ENCODE measurements at places on chromosomes 13 and 19.

DNA sequence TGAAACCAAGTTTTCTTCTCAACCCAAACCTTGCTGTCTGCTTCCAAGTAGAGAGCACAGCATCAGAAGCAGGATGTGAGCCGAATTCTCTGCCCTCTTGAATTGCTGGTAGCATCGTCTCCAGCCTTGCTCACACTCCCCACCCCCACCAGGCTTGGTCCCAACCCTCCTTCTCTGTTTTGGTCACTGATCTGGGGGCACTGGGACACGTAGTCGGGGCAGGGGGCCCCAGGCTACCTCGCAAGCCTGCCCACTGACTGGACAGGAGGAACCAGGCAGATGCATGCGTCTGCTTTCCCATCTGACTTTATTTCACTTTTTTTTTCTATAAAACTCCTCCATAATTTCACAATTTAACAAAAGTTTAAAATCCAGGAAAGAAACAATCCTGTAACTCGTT, 69.7 kb downstream of the MLLT1 start:
- DNase-seq: no peak

DNA sequence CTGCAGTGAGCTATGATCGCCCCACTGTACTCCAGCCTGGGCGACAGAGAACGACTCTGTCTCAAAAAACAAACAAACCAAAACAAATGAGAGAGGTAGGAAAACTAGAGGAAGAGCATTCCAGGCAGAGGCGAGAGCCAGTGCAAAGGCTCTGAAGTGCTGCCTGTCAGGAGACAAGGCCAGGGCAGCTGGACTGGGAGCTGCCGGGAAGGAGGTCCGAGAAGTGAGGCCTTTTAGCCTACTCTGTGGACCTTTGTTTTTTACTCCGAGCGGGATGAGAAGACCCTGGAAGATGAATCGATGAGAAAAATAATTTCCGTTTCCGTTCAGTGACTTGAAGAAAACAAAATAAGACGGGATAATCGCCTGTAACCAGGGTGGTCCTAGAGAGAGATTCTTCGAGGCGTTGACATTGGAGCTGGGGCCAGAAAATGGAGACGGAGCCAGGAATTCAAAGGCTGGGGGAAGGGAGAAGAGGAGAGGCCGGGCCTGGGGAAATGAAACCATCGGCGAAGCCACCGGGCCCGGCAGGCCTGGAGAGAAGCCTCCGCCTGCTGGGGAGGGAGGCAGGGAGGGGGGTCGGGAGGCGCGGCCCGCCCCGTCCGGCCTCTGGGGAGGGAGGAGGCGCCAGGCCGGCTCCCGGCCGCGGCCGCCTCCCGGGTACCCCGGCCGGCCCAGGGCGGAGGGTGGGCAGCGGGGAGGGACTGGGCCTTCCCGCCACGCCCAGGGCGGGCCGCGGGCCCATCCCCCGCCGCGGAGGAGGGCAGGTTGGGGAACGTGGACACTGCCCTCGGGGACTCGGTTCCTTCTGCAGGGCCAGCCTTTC, 7.8 kb upstream of the SERTAD1 start:
- peak; percentile 60 for DNase-seq

- DNase-seq: no peak
These were observed 6.9 kb downstream of the MYADM start for GRCh38 chr19:53874606-53874990.

GRCh38 chr13:21723807-21724505, 53.1 kb downstream of the FGF9 start:
- no peak for DNase-seq

DNA sequence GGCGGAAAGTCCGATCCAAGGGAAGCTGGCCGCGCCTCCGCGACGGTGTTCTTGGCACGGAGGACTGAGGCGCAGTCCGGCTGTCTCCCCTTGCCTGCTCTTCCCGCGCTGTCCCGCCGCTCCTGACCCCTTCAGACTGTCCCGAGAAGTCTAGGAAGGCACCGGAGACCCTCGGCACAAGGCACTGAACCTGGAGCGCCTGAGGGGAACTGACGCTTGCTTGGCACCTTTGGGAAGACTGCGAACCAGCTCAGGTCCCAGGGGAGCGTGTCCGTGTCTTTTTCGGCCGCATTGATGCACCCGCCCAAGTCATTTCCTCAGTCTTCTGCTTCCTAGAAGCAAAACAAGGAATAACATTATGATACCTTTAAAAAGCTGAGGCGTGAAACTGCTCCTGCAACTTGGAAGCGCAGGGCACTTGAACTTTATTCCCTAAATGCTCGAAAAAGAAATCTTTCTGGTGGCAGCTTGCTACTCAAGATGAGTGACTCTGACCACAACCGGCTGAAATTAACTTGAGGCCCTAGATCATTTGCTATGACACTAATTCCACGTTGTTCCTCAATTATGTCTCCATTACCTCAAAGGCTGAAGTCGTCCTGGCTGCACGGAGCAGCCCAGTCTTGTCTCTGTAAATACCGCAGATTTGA, 735 bp upstream of the FLT1 start:
- DNase-seq: no peak

DNA sequence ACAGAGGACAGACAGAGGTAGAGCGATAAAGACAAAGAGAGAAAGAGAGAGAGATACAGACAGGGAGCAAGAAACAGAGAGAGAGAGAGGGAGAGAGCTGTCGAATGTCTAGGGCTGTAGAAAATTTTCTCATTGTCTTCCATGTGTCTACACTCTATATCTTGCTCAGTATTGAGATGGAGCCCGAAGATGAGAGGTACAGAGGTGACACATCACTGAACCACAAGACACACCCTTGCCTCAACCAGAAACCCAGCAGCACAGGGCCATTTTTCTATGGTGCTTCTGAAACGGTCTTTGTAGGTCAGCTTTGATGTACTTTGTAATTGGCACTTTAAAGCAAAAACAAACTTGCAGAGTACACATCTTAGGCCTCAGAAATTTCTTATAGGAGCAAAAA, 111.9 kb downstream of the KL start:
- DNase-seq: no peak

DNA sequence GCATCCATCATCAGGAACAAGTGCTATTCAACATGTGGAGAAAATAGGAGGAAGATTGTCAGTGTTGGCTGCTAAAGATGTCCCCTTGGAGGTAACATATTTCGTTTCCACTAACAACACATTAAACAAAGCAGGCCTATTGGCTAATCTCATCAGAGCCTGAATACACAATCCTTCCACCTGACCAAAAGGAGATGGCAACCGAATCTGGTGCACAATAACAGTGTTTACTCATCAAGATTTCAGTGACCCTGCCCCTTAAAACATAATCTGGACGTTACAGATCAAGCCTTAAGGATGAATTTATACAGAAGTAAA, 582.5 kb downstream of the EFNB2 start:
- no peak for DNase-seq

- no peak for DNase-seq
These were observed 2.3 kb downstream of the ARHGAP35 start for GRCh38 chr19:46862974-46863632.

- DNase-seq: no peak
These were observed 82.2 kb downstream of the TNFSF11 start for GRCh38 chr13:42656161-42656560.

DNA sequence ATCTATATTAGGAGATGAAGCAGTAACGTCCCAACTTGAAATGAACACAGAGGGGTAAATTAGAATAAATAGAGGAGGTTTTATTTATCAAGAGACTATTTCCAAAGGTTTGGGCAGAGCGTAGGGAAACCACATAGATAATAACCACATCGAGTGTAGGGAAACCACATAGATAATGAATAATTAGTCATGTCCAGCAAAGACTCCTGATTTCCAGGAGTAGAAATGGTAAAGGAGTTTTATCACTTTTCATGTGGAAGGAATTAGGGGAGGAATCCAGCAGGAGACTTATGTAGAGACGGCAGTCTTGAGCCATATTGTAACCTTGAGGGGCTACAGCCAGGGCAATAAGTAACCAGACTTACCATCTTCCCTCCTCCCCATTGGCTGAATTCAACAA, 136.3 kb upstream of the CSNK1A1L start:
- DNase-seq: no peak

- peak; percentile 86 for DNase-seq
These were observed 13.8 kb upstream of the EHD2 start for GRCh38 chr19:47699360-47699917.

DNA sequence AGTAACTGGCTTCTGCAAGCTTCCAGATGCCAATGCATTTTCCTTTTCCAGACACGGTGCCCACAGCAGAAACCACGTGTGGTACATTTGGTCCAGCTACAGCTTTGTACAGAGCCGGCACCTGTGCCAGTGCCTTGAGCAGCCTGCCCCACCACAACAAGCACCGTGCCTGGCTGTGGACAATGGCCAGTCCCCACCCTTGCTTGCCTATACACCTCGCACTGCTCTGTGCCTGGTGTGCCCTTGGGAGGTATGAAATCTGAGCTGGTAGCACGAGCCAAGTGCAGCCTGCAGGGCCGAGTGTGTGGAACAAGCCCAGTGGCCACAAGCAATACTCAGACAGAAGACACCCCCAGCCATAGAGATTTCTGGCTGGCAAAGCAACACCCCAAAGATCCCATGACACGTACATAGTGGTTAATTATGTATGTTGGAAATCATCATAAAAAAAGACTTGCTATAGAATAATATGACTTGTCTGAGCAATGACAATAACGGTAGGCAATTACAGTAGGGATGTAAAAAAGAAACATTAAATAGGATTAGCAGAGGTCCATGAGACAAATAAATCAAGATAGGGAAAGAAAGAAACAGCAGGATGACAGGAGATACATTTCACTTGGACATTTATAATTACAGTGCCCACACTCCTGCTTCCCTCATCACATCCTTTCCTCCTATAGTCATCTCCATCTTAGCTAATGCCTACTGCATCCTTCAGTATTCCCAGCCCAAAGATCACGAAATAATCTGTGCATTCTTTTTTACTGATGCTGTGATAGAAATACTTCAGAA, 1399.5 kb downstream of the PCDH9 start:
- no peak for DNase-seq

DNA sequence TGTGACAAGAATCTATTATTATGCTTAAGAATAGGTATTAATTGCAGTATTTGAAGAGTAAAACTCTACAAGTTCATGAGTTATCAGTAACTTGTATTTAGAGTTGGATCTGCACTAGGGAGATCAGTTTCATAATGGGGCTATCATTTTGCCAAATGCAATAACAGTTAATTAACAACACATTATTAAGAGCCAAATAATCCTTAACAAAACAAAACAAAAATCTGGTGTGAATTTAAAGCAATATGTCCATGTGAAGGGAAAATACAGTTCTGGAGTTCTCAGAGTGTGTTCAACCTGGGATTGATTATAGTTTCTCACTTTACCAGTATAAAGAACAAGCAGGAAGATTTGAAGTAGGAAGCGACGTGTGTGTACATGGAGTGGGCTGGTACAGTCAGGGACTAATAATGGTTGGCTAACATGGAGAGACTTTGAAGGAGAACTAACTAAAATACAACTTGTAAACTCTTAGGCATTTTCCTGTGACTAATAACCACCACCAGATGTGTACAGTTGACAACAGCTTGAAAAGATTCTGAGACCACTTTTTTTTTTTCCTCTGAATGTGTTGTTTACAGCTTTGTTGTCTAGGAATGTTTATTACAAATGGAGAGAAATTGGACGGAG, 58.5 kb downstream of the POSTN start:
- DNase-seq: no peak

DNA sequence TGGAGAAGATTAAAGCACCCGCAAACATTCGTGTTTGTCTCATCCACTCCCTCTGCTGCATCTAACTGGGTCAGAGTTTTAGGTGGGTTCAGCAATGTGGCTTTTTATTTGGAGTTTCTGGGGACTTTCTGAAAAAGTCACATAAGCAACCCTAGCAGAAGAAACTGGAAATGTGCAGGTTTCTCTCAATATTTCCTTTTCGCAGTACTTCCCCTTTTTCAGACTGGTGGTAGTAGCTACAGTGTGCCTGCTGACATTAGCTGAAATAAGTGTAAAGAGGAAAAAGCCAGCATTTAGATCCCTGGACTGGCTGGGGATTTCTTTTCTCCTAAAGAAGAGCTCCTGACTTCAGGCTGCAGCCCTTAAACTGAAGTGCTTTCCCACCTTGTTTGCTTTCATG, 15.9 kb upstream of the OLFM4 start:
- no peak for DNase-seq

GRCh38 chr19:45094137-45094536, 1.2 kb downstream of the PPP1R37 start:
- no peak for DNase-seq

GRCh38 chr13:86051134-86052103, 252.2 kb upstream of the SLITRK6 start:
- no peak for DNase-seq

- no peak for DNase-seq
These were observed 55.4 kb downstream of the INTS6 start for GRCh38 chr13:51397262-51397941.

- peak; percentile 86 for DNase-seq
These were observed 1.1 kb upstream of the LSR start for GRCh38 chr19:35247526-35248309.

- DNase-seq: no peak
These were observed 67.9 kb downstream of the NDFIP2 start for GRCh38 chr13:79548902-79549301.

GRCh38 chr13:106232681-106233080, 302.8 kb downstream of the EFNB2 start:
- DNase-seq: no peak

DNA sequence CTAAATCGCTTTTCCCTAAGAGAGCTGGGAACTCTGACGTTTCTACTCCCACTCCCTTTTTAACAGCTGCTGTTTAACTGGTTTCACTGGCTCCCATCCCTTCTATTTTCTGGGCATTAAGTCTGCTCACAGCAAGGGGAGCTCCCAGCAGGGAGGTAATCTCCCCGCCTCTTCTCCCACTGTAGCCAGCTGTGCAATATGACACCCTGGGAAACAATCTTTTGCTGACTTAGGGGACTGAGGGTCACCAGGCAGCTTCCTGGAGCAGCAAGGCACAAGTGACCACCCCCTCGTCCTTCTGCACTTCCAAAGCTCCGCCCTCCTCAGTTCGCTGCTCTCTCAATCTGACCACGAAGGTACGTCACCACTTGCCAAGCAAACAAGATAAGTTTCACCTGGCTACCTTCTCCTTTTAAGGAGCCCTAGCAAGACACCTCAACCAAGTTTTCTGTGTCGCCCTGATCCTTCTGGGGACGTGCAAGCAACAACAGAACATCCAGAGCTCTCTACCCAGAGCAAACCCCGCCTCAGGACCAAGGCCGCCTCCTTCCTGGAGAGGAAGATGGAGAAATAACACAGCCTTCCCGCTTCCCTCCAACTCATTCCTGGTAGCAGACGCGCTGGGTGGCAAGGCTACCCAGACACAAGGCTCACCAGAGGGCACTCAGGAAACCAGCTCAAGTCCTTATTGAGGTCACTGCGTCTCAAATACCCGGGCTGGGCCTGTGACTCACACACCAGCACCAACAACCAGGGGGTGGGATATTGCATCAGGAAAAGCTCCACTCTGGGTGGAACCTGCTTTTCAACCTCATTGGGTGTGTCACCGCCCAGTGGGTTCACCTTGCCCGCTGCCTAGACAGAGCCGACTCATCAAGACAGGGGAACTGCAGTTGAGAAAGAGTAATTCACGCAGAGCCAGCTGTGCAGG, 92.4 kb downstream of the STK24 start:
- peak; percentile 70 for DNase-seq

- DNase-seq: no peak
These were observed 15.9 kb upstream of the ZNF681 start for GRCh38 chr19:23774524-23774971.

GRCh38 chr19:51131780-51132680, 7.3 kb downstream of the SIGLEC9 start:
- no peak for DNase-seq

GRCh38 chr13:102770435-102770834, 3.2 kb downstream of the TEX30 start:
- no peak for DNase-seq
